Stimulated activated CD4-positive, alpha-beta T cell treated with anti-CD3 and anti-CD28 coated beads, Interleukin-1b, Interleukin-23, amount 100 ng/mL, for 24 hours (primary cell): ENCODE measurements at places on chromosomes 16 and 17.

DNA sequence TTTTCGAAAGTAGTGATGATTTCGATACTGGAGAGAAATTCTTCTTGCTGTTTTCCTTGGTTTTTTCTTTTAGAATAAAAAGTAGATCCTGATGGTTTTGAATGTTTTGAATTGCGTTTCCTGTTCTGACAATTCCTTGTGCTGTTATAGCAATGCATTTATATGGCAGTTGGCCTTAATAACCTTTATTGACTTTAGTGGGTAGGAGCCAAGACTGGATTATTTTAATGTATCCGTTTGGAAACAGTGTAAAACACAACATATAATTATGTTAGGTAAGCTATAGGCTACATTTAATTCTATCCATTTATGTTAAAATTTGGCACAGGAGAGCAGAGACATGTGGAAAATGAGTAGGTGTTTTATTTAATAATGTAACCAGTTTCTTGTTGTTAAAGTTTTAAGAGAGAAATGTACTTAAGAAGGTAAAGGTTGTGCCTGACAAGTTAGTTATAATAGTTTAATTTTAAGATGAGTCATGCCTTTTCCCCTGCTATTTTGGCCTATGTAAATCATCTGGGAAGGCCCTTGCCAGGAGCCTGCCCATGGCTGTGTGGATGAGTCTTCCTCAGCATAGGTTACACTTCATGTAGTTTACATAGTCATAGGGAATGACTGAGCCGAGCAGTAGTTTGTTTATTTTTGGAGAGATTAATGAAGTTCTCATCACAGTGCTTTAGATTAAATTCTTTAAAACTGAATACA lies 189.9 kb downstream of the FTO start:
- DNase-seq, result no peak

GRCh38 chr17:45958994-45959665 lies 39.9 kb upstream of the STH start:
- DNase-seq, result no peak

DNA sequence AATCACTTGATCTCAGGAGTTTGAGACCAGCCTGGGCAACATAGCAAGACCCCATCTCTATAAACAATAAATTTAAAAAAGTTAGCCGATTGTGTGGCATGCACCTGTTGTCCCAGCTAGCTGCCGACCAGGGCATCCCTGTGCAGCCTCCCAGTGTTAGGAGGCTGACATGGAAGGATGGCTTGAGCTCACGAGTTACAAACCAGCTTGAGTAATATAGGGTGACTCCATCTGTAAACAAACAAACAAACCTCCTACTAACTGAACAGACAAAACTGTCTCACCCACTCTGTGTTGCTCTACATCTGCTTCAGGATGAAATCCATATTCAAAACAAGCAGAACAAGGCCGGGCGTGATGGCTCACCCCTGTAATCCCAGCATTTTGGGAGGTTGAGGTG lies 6.9 kb upstream of the PRSS27 start:
- no peak for DNase-seq

DNA sequence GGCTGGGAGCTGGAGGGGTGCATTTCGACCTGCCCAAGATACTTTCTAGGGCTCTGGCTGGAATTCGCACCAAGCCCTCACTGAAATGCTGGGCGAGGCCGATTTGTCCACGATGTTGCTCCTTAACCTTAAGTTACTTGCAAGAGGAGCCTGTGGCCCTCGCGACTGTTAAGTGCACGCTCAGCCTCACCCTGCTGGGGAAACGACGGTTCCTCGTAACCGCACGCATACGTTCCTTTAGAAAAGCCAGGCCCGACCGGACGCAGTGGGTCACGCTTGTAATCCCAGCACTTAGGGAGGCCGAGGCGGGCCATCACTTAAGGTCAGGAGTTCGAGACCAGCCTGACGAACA lies 607 bp upstream of the NCOR1 start:
- no peak for DNase-seq

DNA sequence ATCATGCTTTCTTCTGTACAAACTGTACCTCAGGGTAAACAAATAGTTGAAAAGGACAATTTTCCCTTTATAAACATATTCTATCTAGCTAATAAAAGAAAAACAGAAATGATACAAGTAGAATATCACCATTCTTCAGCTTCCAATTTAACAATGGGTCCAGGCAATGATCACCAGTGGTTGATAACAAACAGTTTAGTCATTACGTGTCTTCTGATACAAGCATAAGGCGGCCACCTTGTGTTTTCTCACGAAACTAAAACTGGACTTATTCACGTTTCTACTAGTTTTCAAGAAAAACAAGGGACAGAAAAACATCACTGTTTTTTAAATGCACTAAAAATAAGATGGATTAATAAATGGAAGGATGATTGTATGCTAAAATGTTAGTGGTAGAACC lies 58.3 kb downstream of the STH start:
- no peak for DNase-seq

DNA sequence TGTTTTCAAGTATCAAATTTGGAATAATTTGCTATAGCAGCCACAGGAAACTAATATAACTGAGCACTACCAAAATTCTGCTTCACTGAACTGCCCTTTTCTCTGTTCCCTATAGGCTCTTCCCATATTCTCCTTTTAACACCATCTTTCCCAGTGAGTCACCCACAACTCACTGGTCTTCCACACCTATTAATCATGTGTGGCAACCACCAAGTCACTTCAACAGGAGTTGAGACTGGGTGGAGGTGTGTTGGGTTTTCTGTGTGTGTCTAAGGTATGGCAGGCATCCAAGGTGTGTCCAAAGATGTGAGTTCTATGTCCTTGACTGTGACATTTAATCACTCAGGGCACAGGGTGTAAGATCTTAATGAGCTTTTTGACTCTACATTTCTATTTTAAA lies 610.0 kb upstream of the CDH11 start:
- DNase-seq, result no peak

DNA sequence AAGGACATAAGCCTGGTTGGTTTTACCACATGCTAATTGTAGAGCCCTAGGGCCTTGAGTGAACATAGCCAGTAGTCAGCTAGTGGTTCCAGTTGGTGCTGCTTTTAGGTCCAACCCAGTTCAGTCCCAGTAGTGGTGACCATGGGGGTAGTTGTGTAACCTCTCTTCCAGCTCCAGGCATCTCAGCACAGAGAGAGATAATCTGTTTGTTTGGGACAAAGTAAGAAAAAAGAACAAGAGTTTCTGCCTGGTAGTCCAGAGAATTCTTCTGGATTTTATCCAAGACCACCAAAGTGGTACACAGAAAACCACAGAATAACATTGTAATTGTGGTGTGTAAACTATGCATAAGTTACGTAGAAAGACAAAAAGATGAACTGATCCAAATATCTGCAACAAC lies 5.2 kb upstream of the CCL13 start:
- no peak for DNase-seq

GRCh38 chr16:69131167-69131838 lies 1.1 kb downstream of the CHTF8 start:
- DNase-seq, result no peak

- no peak for DNase-seq
These were observed 20.1 kb downstream of the PLD6 start for GRCh38 chr17:17186051-17186450.

GRCh38 chr16:86101897-86102157 lies 202.9 kb downstream of the IRF8 start:
- DNase-seq, result no peak

GRCh38 chr17:9941305-9941704 lies 36.2 kb upstream of the RCVRN start:
- no peak for DNase-seq

DNA sequence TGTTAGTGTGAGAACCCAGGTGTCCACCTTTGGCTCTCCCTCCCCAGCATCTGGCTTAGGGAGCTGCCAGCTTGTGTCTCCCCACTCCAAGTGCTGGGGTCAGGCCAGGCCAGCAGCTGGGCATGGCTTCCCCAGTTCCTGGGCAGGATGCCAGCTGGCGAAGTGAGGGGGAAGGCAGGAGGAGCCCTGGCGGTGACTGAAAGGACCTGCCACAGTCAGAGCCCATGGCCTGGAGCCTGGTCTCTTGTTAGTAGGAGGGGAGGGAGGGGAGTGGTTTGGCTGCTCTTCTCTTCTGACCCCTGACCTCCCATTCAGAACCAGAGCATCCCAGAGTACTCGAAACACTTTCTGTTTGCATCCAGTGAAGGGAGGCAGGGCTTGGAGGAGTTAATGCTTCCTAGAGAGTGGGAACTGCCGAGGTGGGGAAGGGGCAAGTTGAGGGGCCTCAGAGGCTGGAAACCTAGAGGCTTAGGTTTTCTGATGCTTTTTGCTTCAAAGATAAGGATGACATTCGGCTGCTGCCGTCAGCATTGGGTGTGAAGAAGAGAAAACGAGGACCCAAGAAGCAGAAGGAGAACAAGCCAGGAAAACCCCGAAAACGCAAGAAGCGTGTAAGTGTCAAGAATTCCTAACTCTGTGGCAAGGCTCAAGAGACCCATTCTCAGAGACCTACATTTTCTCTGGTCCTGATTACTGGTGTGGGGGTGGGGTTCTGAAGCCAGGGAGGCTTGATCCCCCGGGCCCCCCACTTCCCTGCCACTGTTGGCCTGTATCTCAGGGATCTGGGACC lies 772 bp downstream of the CHD3 start:
- DNase-seq, result no peak

- DNase-seq, result no peak
These were observed 114.5 kb upstream of the MAF start for GRCh38 chr16:79715061-79715460.

GRCh38 chr16:49354101-49354500 lies 19.5 kb upstream of the C16orf78 start:
- no peak for DNase-seq

- DNase-seq, result no peak
These were observed 877.1 kb upstream of the CDH8 start for GRCh38 chr16:62913333-62913732.

DNA sequence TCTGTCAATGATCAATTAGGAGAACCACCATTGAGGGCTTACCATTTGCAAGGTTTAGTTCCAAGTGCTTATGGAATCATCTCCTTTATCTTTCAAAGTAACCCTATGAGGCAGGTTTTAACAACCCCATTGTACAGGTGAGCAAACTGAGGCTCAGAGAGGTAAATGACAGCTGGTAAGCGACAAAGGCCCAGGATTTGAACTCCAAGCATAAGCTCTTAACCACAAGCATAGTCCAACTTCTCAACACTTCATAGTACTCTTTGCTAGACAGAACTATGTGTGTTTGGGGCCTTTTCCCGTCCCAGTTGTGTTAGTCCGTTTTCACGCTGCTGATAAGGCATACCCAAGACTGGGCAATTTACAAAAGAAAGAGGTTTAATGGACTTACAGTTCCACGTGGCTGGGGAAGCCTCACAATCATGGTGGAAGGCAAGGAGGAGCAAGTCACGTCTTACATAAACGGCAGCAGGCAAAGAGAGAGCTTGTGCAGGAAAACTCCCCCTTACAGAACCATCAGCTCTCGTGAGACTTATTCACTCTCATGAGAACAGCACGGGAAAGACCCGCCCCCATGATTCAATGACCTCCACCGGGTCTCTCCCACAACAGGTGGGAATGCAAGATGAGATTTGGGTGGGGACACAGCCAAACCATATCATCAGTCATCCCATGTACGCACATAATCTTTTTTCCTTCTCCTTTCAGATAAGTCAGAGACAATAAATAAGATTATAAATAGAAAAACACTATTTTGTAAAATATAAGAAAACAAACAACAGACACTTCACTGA lies 6.4 kb downstream of the RPH3AL start:
- no peak for DNase-seq

- no peak for DNase-seq
These were observed 160.4 kb downstream of the ABCA8 start for GRCh38 chr17:68794636-68795434.

GRCh38 chr16:20866145-20866772 lies 33.9 kb downstream of the DCUN1D3 start:
- DNase-seq, result no peak

DNA sequence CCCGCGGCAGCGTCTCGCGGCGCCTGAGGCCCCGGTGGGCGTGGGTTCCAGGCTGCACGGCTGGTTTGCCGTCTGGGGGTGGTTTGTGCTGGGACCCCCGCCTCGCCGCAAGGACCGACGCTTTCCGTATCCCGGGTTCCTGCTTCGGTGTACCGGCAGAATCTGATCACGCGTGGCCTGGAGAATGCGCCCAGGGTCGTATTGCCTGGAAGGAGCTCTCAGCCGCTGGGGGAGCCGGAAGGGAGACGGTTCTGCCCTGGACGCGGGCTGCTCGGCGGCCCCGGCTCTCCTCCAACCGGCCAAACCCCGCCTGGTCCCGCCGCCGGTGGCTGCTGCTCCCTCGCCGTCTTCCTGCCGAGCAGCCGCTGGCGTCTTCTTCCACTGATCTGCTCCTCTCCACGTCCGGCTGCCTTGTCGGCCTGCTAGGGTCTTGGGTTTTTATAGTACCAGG lies 39.8 kb downstream of the ZNF778 start:
- no peak for DNase-seq

DNA sequence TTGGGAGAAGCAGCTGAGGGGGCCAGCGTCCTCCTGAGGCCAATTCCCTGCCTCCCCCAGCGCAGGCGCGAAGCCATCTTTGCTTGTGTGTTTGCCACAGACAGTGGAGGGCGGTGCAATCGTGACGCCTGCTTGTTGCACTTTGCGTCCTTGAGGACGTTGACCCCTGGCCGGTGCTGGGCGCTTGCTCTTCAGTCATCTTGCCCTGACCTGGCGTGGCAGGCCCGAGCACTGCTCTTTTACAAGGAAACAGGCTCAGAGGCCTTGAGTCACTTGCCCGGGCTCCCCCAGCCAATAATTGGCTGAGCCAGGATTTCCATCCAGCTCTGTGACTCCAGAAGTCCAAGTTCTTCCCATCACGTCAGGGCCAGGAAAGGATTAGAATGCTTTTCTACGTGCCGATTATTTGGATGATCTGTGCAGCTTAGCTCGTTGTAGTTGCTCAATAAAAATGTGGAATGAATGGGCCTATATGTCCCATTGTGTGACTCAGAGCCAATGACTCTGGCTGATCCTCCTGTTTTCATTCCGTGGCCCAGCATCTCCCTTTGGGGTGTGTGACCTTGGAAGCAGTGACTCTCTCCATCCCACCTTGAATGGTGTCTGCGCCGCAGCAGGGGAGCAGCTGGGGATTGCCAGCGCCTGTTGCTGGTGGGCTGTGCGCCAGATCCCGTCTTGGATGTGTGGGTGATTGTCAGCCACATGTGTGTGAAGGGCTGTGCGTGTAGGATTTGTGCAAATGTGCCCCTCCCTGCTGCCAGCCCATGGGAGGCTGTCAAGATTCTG lies 214.1 kb downstream of the SEC14L1 start:
- no peak for DNase-seq

DNA sequence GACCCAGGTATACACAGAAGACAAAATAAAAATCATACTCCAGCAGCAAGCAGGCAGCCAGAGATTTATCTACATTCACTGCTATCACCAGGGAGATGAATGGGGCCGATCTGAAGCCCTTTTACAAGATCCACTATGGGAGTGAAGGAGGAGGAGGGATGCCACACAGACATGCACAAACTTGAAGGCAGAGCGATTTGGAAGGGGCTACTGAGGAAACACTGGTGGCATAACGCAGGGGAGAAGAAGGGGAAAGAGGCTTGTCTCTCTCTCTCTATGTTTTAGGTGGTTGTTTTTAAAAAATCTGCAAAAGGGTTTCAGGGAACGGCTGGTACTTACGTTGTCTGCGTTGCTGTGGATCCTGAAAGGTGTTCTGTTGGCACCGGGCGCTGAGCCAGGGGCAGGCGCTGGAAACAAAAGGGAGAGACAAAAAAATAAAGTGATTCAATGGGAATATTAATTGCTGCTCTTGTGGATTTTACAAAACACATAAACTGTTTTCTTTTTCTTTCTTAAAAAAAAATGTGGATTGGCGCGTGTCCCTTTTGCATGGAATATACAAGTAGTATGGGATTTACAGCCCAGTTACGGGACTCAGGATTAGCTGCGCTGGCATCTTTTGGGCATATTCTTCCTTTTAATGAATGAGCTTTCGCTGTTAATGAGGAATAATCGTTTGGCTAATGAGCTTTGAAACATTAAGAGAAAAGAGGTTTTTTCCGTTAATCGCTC lies 255.3 kb upstream of the PMFBP1 start:
- DNase-seq, result no peak
